ENCODE measurements at places on chromosomes 1 and 21. TPM values are rescaled to one million over a fixed set of nuclear protein-coding genes. Genes with fewer than 3 reads are reported as not detected.

DNA sequence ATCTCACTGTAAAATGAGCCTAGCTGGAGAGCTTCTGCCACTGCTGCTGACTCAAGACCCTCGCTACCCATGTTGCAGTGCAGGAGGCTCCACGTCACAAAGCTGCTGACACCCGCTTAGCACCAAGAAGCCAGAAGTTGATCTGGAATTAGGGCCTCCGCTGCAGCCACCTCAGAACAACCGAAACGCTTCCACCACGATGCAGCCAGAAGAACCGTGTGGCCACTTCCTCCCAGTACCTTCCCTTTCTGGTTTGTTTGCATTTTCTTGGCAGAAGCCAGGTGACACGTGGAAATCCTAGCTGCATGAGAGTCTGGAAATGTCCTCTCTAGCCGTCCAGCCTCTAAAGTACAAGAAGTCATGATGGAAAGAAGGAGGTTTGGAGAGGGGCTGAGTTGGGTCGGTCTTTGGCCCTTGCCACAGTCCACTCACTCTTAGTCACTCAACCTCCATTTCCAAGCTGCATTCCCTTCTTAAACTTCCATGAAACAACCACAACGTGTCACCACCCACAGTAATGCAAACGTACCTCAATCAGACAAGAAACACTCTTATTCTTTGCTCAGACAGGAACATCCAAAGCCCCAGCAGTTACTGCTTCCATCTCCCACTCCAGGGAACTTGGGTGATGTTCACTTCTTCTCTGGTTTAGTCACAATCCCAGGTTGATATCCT, 10.0 kb upstream of the CDA start:
- H3K4me3 ChIP-seq, result no peak overlapping the region
- no peak for DNase-seq
- H3K27me3 ChIP-seq, result no peaks in the 10 kb centered on the region
- H3K4me1 ChIP-seq, result peaks cover 3% of the 10 kb centered on the region
- no peak overlapping the region for H3K27ac ChIP-seq
- H3K36me3 ChIP-seq, result no peaks in the 10 kb centered on the region

- DNase-seq, result no peak
- H3K27ac ChIP-seq, result no peak overlapping the region
- H3K36me3 ChIP-seq, result no peaks in the 10 kb centered on the region
- H3K27me3 ChIP-seq, result no peaks in the 10 kb centered on the region
These were observed 21.0 kb downstream of the MMEL1 start for GRCh38 chr1:2611621-2612437.

DNA sequence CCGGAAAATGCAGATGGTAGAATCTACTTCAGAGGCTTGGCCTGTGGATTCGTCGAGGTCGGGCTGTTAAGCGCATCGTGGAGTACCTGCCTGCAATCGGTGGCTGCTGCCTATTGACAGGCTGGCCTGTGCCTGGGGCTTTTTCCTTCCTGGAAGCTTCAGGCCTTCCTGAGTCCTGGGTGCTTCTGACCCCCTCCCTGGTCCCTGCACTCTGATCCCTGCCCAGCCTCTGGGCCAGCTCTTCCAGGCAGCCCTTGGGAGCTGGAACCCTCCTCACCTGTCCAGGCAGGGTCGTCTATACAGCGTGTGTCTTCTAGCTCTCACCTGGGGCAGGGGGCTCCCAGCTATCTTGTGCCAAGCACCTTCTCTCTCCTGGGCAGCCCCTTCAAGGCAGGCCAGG, 40.0 kb upstream of the TNFRSF1B start:
- no peak for DNase-seq
- no peak overlapping the region for H3K27ac ChIP-seq
- H3K36me3 ChIP-seq, result no peaks in the 10 kb centered on the region

GRCh38 chr1:5967351-5968160, 24.7 kb downstream of the NPHP4 start:
- H3K4me3 ChIP-seq, result no peak overlapping the region
- H3K4me1 ChIP-seq, result peaks cover 6% of the 10 kb centered on the region
- no peak for DNase-seq
- H3K27ac ChIP-seq, result no peak overlapping the region
- peaks cover 2% of the 10 kb centered on the region for H3K36me3 ChIP-seq

- H3K27me3 ChIP-seq, result no peaks in the 10 kb centered on the region
- peaks cover 6% of the 10 kb centered on the region for H3K36me3 ChIP-seq
These were observed 26.7 kb downstream of the STPG1 start for GRCh38 chr1:24386931-24387330.

DNA sequence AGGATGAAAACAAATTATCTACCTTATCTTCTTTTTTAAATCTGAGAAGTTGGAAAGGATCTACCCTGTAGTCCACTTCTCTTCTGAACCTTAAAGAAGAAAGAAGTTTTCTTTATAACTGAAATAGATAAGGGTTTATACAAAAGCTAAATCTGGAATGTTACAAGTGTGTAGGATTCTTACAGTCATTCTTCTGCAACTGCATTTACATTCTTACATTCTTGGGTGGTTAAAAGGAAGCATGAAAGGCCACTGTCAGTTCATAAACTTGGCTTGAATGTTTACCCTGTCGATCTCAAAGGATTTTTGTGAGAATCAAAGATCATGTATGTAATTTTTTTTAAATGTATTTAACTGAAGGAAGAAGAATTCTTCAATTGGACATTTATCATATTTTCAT, 142.1 kb upstream of the BRINP3 start:
- no peak overlapping the region for H3K4me3 ChIP-seq
- H3K27me3 ChIP-seq, result no peaks in the 10 kb centered on the region
- no peaks in the 10 kb centered on the region for H3K36me3 ChIP-seq

Gene ZNF593OS
- total RNA-seq, result not detected

Gene TMCC2
- 2.6 TPM for total RNA-seq

DNA sequence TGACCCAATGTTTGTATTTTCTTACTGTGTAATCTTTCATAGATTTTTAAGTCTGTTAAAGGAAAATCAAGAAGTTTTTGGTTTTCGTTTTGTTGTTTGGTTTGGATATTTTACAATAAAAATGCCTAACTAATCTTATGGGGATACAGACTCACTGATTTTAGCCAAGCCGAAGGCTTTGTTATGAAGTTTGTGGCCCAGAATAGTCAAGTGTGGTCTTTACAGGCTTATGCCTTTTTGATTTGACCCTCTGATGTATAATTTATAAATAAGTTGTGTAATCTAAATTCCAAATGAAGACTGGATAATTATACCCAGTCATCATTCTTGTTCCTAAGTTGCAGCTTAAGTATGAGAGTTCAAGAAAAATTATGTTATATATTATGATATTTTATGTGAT, 739.3 kb downstream of the ADGRL2 start:
- H3K27ac ChIP-seq, result no peak overlapping the region
- no peaks in the 10 kb centered on the region for H3K4me1 ChIP-seq
- no peak overlapping the region for H3K4me3 ChIP-seq
- no peaks in the 10 kb centered on the region for H3K36me3 ChIP-seq
- DNase-seq, result no peak

- no peak for DNase-seq
- H3K27ac ChIP-seq, result no peak overlapping the region
- peaks cover 6% of the 10 kb centered on the region for H3K4me1 ChIP-seq
- H3K36me3 ChIP-seq, result no peaks in the 10 kb centered on the region
- H3K4me3 ChIP-seq, result no peak overlapping the region
These were observed 26.1 kb upstream of the ZNF496 start for GRCh38 chr1:247357781-247358211.

- H3K36me3 ChIP-seq, result peaks cover 13% of the 10 kb centered on the region
- peaks cover 50% of the 10 kb centered on the region for H3K4me1 ChIP-seq
- H3K4me3 ChIP-seq, result no peak overlapping the region
- no peaks in the 10 kb centered on the region for H3K27me3 ChIP-seq
- DNase-seq, result no peak
These were observed 15.6 kb upstream of the ECE1 start for GRCh38 chr1:21305900-21306189.

DNA sequence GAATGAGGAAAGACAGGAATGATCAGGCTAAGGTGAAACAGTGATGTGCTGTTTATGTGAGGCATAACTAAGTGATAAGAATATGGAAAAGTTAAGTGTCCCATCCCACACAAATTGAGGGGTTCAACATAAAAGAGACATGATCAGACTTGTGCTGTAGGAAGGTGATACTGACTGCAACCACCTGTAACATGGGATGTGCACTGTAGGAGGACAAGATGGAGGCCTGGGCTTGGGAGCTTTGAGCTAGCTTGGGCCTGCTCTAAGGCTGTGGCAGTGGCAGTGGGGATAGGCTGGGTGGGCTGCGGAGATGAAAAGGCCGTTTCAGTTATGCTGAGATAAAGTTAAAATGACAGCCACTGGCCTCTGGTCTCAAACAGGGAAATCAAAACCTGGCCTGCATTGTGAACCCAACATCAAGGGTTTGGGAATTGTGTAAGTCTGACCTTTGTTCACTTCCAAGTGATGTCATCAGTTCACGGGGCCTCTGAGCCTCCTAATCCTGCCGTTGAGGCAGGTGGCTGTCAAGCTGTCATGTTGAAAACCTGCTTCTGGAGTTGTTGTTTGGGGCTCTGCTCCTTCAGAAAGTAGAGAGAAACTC, 61.2 kb upstream of the TENT5C start:
- H3K27ac ChIP-seq, result no peak overlapping the region
- no peak for DNase-seq

DNA sequence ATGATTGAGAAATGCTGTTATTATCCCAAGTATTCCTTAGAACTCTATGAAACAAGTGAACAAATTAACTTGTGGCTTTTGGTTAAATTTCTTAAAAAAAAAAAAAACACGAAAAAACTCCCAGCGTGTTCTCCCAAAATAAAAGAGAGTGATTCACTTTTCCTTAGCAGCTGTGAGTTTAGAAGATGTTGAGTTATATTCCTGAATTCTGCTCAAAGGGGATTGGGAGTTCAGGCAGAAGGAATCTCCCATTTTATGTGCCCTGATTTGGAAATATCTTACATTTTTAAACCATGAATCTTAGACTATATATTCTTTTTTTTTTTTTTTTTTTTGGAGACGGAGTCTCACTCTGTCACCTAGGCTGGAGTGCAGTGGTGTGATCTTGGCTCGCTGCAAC, 34.3 kb downstream of the SMG7 start:
- no peak overlapping the region for H3K4me3 ChIP-seq
- no peaks in the 10 kb centered on the region for H3K27me3 ChIP-seq
- no peak for DNase-seq
- peaks cover 18% of the 10 kb centered on the region for H3K4me1 ChIP-seq
- peaks cover 8% of the 10 kb centered on the region for H3K36me3 ChIP-seq

- no peaks in the 10 kb centered on the region for H3K4me1 ChIP-seq
These were observed 25.5 kb upstream of the CYP2J2 start for GRCh38 chr1:59952065-59952464.

Gene DCAF6
- 22.6 TPM for total RNA-seq

DNA sequence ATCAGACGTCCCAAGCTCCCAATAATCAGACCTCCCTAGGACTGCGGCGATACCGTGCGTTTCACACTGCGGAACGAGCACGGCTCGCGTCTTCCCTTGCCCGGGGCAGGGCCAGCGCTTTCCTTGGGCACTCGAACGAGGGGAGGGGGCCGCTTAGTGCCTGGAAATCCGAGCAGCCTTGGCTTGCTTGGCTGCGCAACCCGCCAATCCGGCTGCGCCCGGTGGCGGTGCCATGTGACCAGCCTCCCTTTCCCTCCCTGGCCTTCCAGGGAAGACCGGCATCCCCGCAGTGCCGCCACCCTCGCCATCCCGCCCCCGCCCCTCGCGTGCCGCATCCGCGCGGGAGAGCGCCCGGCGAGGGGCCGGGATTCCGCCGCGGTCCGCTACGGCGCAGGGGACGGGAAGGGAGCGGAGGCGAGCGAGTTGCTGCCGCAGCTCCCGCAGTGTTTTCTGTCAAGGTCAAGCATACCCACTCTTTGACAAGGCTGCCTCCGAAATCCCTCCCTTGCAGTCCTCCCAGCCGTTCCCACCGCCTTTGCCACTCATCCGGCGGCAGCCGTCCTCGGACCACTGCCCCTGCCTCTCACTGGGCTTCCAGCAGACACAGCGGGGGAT, 8.3 kb upstream of the RNF19B start:
- peaks cover 39% of the 10 kb centered on the region for H3K27me3 ChIP-seq
- peaks cover 10% of the 10 kb centered on the region for H3K4me1 ChIP-seq
- peaks cover 3% of the 10 kb centered on the region for H3K36me3 ChIP-seq
- H3K27ac ChIP-seq, result no peak overlapping the region

- no peak overlapping the region for H3K4me3 ChIP-seq
- no peak for DNase-seq
- no peaks in the 10 kb centered on the region for H3K4me1 ChIP-seq
These were observed 1568.3 kb downstream of the AMY1C start for GRCh38 chr1:105317976-105318375.

Gene GJA4
- total RNA-seq, result not detected

Gene DCST1
- not detected for total RNA-seq

Gene SPRR1A
- not detected for total RNA-seq

DNA sequence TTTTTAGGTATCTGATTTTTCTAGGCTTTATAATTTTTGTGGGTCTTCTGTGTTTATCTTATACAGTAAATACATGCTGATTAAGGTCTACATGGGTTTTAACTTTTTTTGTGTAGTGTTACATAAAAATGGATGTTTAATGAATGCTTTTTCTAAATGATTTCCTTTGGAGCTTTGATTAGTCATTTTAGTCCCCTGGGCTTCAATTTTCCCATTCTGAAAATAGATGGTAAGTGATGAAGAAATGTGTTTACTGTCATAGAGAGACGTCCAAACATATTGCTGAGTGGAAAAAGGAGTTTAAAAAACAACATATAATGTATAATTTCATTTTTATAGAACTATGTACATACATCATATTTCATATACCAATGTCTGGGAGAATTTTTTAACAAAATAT, 140.9 kb upstream of the HMCN1 start:
- H3K4me1 ChIP-seq, result peaks cover 27% of the 10 kb centered on the region
- no peaks in the 10 kb centered on the region for H3K27me3 ChIP-seq
- DNase-seq, result no peak
- no peak overlapping the region for H3K4me3 ChIP-seq

Gene C1orf94
- total RNA-seq, result not detected

DNA sequence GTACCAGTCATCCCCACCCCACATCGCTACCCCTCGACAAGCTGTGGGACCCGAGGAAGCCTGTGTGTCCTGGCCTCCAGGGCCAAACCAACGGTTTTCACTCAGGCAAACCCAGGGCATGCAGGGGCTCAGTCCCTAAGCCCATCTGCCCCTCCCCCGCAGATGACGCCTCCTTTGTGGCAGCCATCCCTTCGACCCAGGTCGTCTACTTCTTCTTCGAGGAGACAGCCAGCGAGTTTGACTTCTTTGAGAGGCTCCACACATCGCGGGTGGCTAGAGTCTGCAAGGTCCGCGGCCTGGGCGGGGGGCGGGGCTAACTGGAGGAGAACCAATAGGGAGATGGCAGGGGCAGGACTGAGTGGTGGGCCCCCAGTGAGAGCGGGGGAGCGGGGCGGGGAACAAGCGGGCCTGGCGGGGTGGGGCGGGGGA, 7.4 kb downstream of the SEMA4A start:
- peak overlapping the region; percentile 60 for H3K4me3 ChIP-seq
- H3K36me3 ChIP-seq, result peaks cover 53% of the 10 kb centered on the region
- H3K27ac ChIP-seq, result peak overlapping the region; percentile 30
- H3K4me1 ChIP-seq, result peaks cover 54% of the 10 kb centered on the region

- H3K4me3 ChIP-seq, result no peak overlapping the region
- no peak overlapping the region for H3K27ac ChIP-seq
- H3K4me1 ChIP-seq, result no peaks in the 10 kb centered on the region
- H3K36me3 ChIP-seq, result no peaks in the 10 kb centered on the region
- H3K27me3 ChIP-seq, result no peaks in the 10 kb centered on the region
These were observed 13.1 kb upstream of the COL24A1 start for GRCh38 chr1:86169625-86170024.

Gene PRDM2
- 49.3 TPM for total RNA-seq

Gene PADI4
- total RNA-seq, result 0.95 TPM
